GM13976 (cell line): ENCODE measurements at places on chromosomes 11 and 22.

GRCh38 chr22:39419096-39419495, 19.5 kb downstream of the TAB1 start:
- no peak for DNase-seq

- DNase-seq = no peak
Observed at GRCh38 chr11:75946531-75947530, 131.8 kb downstream of the UVRAG start.

GRCh38 chr11:62142921-62143320, 19.1 kb downstream of the INCENP start:
- DNase-seq = no peak

GRCh38 chr22:23137905-23138561, 3.8 kb downstream of the RSPH14 start:
- DNase-seq = peak; percentile 69

- DNase-seq = peak; percentile 11
Observed at GRCh38 chr22:28029201-28029948, 110.3 kb upstream of the PITPNB start.

- no peak for DNase-seq
Observed at GRCh38 chr11:1049431-1049891, 12.9 kb upstream of the MUC6 start.
